ENCODE measurements at places on chromosomes 1 and 21. TPM values are rescaled to one million over a fixed set of nuclear protein-coding genes. Genes with fewer than 3 reads are reported as not detected.

SFN gene
- total RNA-seq: 0.99 TPM

CD84 gene
- total RNA-seq: 3.7 TPM

ADORA1 gene
- 4.9 TPM for total RNA-seq

OPRD1 gene
- 0.23 TPM for total RNA-seq

C1orf87 gene
- total RNA-seq: 0.06 TPM

FCRL2 gene
- total RNA-seq: 0.18 TPM

S100A5 gene
- total RNA-seq: 0.82 TPM

KCNK2 gene
- total RNA-seq: 1.9 TPM

ALX3 gene
- not detected for total RNA-seq

KCNJ10 gene
- total RNA-seq: 12.7 TPM

MYOM3 gene
- total RNA-seq: 142 TPM

RIIAD1 gene
- total RNA-seq: 2.3 TPM

PAQR6 gene
- total RNA-seq: 1.9 TPM

BGLAP gene
- 2.1 TPM for total RNA-seq

C1orf94 gene
- not detected for total RNA-seq

OXCT2 gene
- total RNA-seq: 1.3 TPM

IGFN1 gene
- total RNA-seq: 2.8 TPM

HPCA gene
- 0.58 TPM for total RNA-seq

ALPL gene
- 17.4 TPM for total RNA-seq

GJA4 gene
- total RNA-seq: 18.5 TPM

C1QA gene
- total RNA-seq: 51.6 TPM

EXTL1 gene
- total RNA-seq: 2.1 TPM

CR1L gene
- total RNA-seq: 2.5 TPM

LCE1E gene
- not detected for total RNA-seq

ANXA9 gene
- 8.5 TPM for total RNA-seq

COL6A2 gene
- 515 TPM for total RNA-seq

ATP8B2 gene
- total RNA-seq: 57.7 TPM

ADGRL4 gene
- total RNA-seq: 26.0 TPM

TTLL7 gene
- total RNA-seq: 6.3 TPM

CFAP141 gene
- not detected for total RNA-seq

UBIAD1 gene
- total RNA-seq: 15.1 TPM

CCDC28B gene
- 29.6 TPM for total RNA-seq

GREM2 gene
- 3.9 TPM for total RNA-seq

ATAD3A gene
- total RNA-seq: 22.3 TPM

IKBKE gene
- total RNA-seq: 5.7 TPM

TPTE gene
- total RNA-seq: not detected

MANEAL gene
- total RNA-seq: 5.8 TPM

SPRR3 gene
- total RNA-seq: 0.58 TPM

EDARADD gene
- 4.6 TPM for total RNA-seq

ADAMTS5 gene
- 36.7 TPM for total RNA-seq
